Fibroblast of skin of right quadriceps (primary cell): ENCODE measurements at places on chromosomes 1 and 21.

- no peak for DNase-seq
These were observed 57.5 kb downstream of the BCL9 start for GRCh38 chr1:147598621-147599361.

- DNase-seq: no peak
These were observed 106.7 kb downstream of the SLC45A1 start for GRCh38 chr1:8424539-8425116.

DNA sequence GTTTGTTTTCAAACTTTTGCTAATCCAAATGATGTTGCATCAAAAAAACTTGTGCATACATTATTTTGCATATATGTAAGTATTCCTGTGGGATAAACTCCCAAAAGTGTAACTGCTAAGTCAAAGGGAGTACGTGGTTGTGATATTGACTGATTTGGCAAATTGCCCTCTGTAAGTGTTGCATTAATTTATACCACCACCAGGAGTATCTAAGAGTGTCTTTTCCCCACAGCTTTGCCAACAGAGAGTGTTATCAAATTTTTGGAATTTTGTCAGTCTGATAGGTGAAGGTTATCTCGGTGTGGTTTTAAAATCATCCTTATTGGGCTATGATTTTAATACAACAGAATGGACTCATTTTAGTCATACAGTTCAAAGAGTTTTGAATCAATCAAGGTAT is 30.1 kb upstream of the PARP1 start:
- peak; percentile 21 for DNase-seq

GRCh38 chr1:178122283-178122682 is 28.4 kb downstream of the RASAL2 start:
- no peak for DNase-seq

- peak; percentile 46 for DNase-seq
These were observed 1.1 kb downstream of the NMNAT2 start for GRCh38 chr1:183416850-183417771.

- DNase-seq: no peak
These were observed 14.6 kb downstream of the RAB7B start for GRCh38 chr1:205988585-205988995.

GRCh38 chr1:46404482-46405196 is 10.5 kb downstream of the FAAH start:
- no peak for DNase-seq

- peak; percentile 32 for DNase-seq
These were observed at the start of gene PCP4 for GRCh38 chr21:39867198-39867650. PCP4 (plus strand) TSS chr21:39867438; CDS start chr21:39867502, 64 bp downstream.

GRCh38 chr1:172117800-172118199 is 276.5 kb downstream of the DNM3 start:
- DNase-seq: no peak

- DNase-seq: no peak
These were observed 13.6 kb downstream of the PIK3R3 start for GRCh38 chr1:46118856-46119255.

GRCh38 chr1:80170811-80171485 is 1164.4 kb upstream of the ADGRL4 start:
- peak; percentile 16 for DNase-seq
